ENCODE measurements at places on chromosomes 6 and 20.

DNA sequence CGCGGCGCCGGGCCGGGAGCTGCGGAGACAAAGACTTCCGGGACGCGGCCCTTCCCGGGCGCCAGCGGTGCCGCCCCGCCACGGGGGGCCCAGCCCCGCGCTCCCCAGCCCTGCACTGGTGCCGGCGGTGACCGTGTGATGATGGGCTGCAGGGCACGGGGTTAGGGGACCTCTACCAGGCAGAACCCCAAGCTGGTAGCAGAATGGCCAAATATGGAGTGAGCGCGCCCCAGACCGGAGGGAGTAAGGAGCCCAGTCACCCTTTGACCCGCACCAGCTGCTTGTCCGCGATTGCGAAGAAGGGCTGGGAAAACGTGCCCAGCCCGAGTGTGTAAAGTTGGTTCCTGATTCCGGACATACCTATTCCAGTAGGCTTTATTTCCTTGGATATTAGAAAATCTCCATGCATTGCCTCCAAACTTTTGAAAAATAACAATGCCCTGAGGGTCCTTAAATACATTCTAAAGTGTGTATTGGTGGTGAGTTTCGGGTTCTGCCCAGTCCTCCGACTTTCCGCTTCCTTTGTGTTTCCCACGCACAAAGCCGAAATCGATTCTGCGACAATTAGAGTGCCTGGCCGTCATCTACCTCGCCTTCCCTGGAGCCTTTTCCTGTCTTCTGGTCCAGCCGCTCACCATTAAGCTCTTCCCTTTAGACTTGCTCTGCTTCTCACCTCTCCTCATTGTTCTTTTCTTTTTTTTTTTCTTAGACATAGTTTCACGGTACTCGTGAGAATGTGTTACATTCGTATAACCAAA is 1.1 kb downstream of the ABRACL start:
- no peak for DNase-seq

DNA sequence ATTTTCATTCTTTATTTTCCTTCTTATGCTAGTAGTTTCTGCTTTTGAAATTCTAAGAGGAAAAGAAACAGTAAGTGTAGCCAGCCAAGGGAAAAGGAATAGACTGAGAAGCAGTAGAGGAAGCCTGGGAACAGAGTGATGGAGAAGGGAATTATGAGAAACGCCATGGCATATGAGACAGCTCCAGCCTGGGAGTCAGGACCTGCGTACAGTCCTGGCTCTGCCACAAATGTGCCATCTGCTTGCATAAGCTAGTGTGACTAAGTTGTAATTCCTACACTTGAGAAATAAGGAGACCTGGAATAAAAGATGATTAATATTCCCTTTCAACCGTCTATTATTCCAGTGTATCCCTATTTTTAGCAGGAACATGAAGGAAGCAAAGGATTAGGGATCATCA is 47.5 kb downstream of the OSTM1 start:
- DNase-seq = no peak

GRCh38 chr20:3652221-3652620 is 11.0 kb downstream of the GFRA4 start:
- DNase-seq = no peak

DNA sequence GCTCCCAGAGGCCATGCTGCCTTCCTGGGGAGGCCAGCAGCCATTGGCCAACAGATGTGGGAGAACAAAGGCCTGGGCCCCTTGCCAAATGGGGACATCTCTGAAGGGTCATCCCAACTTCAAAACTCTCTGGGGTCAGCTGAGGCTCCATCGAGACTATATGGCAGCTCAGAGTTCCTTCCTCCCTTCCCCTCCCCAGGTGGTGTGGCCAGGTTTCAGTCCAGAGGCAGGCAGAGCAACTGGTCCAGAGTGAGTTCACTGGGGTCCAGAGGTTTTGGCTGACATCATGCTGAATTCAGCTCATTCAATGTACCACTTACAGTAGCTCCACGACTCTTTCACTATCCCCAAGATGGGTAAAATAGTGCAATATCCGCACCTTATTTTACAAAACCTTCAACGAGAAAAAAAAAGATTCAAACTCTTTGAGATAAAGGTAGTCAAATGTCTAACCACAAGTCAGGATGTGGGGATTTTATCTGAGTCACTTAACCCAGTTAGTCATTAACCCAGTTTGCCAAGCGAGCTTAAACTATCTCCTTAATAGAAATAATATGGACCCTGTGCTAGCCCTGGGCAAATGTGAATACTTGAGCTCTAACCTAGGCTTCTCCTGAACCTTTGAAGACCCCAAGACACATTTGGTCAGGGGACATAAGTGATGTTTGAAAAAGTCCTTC is 108.4 kb upstream of the PLEKHG1 start:
- no peak for DNase-seq

DNA sequence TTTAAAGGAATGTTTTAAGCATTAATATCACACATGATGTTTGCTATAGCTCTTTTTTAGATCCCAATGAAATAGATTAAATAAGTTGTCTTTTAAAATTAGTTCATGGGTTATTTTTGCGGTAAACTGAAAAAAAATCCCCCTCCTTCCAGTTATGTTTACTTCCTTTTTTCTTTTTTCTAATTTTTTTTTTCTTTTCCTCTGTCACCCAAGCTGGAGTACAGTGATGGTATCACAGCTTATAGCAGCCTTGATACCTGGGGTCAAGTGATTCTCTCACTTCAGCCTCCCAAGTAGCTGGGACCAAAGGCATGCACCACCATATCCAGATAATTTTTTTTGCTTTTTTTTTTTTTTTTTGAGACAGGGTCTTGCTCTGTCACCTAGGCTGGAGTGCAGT is 17.8 kb upstream of the SCAF8 start:
- DNase-seq = no peak

DNA sequence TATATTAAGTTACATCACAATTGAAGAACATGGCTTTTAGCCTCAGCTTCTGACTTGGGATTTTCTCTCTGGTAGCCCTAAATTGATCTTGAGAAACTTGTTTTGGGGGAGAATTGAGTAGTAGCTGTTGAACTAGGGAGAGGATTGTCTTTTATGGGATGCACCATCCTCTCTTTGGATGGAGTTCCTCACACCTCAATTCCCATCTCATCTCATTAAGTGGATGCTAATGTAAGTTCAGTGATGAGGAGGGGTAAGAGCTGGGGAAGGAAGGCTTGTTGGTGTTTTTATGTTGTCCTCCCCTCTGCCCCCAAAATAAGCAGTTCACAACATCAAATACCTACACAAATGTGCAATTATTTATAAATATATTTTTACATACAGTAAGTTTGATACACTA is 4.0 kb downstream of the GJA1 start:
- no peak for DNase-seq

- DNase-seq = no peak
Measured at GRCh38 chr6:31652925-31653724, 664 bp upstream of the BAG6 start.

DNA sequence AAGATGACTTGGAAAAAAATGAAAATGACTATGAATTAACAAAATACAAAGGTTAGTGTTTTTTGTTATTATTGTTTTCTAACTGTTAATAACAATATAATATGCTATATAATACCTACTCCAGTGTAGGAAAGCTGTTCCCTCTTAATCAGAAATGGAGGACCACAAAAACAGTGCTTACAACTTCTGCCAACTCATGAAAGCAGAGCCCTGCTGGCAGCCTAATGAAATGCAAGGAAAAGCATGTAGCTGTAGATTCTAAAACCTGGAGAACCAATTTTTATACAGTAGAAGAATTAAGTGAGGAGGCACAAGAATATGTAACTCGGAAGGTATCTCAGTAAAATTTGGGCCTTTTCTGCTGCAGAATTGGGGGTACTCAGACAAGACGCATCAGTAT is 29.4 kb downstream of the PHIP start:
- DNase-seq = no peak

- no peak for DNase-seq
Measured at GRCh38 chr6:40276141-40276540, 311.0 kb downstream of the LRFN2 start.

GRCh38 chr6:17022604-17023003 is 79.2 kb upstream of the STMND1 start:
- DNase-seq = no peak

GRCh38 chr20:21118782-21119181 is 7.1 kb upstream of the KIZ start:
- no peak for DNase-seq

GRCh38 chr6:44335631-44336030 is 6.8 kb upstream of the SPATS1 start:
- DNase-seq = no peak

GRCh38 chr6:44109212-44109611 is 18.0 kb downstream of the MRPL14 start:
- no peak for DNase-seq

DNA sequence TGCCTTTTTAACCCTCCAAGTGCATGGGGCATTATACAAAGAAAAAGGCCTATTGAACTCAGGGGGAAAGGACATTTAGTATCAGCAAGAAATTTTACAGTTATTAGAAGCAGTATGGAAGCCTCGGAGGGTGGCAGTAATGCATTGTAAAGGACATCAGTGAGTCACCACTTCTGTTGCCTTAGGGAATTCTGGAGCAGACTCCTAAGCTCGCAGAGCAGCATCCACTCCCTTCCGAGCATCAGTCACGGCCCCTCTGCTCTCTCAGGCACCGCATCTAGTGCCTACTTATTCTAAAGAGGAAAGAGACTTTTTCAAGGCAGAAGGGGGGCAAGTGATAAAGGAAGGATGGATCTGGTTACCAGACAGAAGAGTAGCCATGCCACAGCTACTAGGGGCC is 296.5 kb downstream of the RNGTT start:
- DNase-seq = no peak

- peak; percentile 34 for DNase-seq
Measured at GRCh38 chr6:110484321-110484720, 7.9 kb upstream of the SLC22A16 start.

DNA sequence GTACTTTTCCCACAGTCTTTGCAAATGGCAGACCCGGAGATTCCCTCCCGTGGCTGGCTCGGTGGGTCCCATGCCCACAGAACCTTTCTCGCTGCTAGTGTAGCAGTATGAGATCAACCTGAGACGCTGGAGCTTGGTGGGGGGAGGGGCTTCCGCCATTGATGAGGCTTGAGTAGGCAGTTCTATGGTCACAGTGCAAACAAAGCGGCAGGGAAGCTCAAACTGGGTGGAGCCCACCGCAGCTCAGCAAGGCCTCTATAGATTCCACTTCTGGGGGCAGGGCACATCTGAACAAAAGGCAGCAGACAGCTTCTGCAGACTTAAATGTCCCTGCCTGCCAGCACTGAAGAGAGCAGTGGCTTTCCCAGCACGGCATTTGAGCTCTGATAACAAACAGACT is 186.0 kb upstream of the KCNK16 start:
- no peak for DNase-seq

DNA sequence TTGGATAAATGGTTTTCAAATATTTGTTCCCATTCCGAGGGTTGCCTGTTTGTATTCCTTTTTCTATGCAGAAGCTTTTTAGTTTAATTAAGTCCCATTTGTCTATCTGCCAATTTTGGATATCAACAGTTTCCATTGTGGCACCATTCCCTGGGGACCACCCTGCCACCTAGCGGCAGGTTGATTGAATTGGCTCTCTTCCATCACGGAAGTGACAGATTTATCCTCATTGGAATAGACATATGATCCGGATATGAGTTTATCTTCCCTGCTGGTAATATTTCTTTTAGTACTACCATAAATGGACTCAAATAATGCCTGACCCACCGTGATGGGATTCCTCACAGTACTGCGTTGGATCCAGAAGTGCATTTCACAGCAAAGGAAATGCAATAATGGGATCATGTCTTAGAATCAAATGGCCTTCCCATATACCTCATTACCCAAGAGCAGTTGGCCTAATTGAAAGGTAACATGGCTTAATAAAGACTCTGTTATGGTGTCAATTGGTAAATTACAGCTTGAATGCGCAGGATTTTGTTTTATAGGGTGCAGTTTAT is 327.0 kb downstream of the BMP2 start:
- peak; percentile 3 for DNase-seq

DNA sequence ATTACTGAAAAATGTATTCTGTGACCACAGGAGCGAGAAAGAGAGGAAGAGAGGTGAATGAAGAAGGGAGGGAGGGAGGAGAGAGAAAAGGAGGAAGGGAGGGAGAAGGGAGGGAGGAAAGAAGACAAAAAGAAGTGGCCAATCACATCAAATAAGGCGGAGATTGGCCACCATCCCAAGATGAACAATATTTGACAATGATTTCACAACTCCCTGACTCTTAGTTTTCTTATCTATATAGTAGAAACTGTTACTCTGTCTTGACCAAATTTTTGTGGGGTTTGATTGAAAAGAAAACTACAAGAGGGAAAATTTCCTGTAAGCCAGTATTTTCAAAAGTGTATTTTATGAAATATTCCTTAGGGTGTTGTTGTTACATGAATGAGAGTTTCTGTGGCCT is 52.6 kb downstream of the FOXA2 start:
- no peak for DNase-seq

- DNase-seq = no peak
Measured at GRCh38 chr6:137657351-137657911, 163.2 kb upstream of the OLIG3 start.

DNA sequence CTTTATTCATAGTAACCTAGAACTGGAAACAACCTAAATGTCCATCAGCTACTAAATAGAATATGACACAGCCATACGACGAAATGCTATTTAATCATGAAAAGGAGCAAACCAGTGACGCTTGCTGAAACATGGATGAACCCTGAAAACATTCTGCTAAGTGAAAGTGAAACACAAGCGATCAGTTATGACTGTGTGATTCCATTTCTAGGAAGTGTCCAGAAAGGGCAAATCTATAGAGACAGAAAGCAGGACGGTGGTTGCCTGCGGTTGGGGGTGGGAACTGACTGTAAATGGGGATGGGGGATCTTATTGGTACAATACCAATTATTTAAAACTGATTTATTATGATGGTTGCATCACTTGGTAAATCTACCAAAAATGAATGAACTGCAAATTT is 126.8 kb downstream of the IPCEF1 start:
- DNase-seq = no peak

GRCh38 chr6:79430913-79431536 is 106.2 kb downstream of the LCA5 start:
- DNase-seq = no peak

DNA sequence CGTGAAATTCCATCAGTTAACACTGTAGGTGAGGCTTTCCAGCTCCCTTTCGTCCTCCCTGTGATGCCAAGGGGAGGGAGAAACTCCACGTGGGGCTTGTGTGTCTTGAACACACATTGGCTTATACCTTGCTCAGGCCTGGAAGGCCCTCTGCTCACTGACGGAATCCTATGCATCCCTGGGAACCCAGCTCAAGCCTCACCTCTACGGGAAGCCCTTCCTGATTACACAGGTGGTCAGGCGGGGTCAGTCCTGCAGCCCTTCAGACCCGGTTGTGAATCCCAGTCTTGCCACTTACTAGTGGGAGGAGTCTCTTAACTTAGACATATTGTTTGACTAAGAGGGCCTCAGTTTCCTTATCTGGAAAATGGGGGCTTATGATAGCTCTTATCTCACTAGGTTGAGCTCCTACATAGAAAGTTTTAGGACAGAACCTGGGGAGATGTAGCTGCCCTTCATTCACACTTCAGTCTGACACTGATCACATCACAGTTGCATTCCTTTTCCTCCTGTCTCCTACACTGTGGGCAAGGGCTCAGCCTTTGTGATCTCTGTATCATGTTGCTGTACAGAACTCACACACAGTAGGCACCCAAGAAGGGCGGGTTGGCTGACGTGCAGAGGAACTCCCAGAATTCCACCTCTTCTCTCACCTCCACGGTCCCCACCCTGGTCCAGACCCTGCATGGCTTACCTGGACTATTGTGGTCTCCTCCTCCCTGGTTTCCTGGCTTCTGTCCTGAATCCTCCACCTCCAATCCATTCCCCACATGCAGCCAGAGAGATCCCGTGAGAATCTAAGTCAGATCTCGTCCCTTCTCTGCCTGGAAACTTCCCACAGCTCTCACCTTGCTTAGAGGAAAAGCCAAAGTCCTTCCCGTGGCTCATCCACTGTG is 129.6 kb downstream of the CEBPB start:
- no peak for DNase-seq

GRCh38 chr6:39301606-39302005 is 12.6 kb downstream of the KCNK17 start:
- DNase-seq = no peak
